ENCODE measurements at places on chromosomes 2 and 18.
A peak's percentile ranks its signal among the peaks of the same experiment; 100 is the strongest.

GRCh38 chr2:143075711-143076110 lies 53.5 kb upstream of the ARHGAP15 start:
- no peak for DNase-seq

DNA sequence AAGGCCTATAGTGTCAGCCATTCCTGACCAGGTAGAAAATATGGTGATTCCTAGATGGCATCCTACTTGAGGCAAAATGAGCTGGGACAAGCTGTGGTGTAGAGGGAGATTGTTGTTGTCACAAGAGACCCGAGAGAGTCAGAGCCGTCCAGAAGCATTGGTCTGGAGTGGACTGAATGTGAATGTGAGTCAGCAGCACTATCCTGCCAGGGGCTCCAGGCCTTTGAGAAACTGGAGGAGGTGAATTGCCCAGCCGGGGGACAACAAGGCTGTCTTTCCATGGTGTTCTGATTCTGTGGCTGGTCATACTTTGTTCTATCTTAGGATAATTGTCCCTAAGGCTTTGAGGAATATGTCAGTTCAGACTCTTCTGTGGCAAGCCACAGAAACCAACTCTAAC lies 29.4 kb upstream of the EIF2AK3 start:
- DNase-seq: no peak

DNA sequence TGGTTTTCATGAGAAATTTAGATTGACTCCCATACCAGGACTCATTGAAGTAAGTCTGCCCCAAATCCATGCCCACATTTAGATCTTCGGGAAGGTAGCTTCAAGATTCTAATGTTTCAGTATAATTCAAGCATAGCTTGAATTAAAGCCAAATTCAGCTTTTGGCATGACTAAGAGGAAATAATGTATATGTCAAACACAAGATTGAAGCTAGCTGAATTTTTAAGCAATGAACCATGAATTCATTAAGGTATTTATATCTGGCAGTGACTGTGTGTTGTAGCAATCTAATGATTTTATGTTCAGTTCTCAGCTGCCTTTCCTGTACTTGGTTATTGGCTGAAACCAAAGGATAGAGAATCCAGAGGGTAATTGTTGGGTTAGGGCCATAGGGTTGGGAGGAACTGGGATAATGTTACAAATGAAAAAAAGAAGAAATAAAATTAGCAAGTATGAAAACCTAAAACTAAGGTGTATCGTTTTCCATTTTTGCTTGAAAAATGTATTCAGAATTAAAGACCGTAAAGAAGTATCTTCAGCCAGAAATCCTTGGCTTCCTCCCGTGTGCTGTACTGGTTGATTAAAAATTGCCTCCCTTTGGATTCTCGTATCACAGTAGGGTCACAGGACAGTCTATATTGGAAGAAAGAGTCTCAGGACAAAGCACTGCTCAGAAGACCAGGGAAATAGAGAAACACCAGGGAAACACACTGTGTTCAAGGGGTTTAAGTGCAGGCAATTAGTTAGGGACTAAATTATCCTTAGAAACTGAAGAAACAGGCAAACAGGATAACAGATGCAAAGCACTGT lies 119.0 kb upstream of the FN1 start:
- no peak for DNase-seq

GRCh38 chr2:134836986-134837385 lies 1.4 kb upstream of the ACMSD start:
- no peak for DNase-seq

GRCh38 chr18:59272891-59273758 lies at the start of gene RAX:
TSS of gene RAX (minus strand) at chr18:59273454. CDS start at chr18:59273206, 248 bp downstream.
- DNase-seq: peak; percentile 47

DNA sequence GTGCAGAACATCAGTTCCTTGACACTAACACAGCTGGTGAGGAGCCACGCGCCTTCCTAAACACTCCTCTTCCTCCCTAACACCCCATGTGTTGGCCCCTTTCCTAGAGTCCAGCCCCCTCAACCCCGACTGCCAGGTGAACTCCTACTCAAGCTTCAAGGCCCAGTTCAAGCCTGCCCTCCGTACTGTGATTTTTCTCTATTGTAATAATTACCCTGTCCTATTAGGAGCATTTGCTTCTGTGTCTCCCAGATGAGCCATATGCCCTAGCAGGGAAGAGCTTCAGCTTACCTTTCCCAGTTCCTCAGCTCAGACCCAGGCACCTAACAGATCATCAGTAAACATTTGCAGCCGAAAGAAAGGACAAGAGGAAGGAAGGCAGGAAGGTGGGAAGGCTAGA lies 130.6 kb upstream of the SALL3 start:
- DNase-seq: no peak

DNA sequence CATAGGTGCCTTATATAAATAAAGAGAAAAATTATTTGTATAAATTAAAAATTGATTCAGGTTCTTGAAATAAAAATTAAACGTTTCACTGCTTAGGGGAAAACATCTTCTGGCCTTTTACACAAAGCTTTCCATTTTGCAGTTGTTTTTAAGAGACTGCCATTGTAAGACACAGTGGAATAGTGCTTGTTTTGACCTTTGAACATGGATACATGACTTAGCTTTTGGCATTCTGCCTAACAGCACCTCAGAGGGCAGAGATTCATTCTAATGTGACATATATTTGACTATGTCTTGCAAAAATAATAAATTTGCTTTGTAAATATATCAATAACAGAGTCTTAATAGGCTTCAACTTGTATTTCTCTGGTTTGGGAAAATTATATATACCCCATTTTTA lies 142.1 kb downstream of the SLC4A10 start:
- DNase-seq: no peak

DNA sequence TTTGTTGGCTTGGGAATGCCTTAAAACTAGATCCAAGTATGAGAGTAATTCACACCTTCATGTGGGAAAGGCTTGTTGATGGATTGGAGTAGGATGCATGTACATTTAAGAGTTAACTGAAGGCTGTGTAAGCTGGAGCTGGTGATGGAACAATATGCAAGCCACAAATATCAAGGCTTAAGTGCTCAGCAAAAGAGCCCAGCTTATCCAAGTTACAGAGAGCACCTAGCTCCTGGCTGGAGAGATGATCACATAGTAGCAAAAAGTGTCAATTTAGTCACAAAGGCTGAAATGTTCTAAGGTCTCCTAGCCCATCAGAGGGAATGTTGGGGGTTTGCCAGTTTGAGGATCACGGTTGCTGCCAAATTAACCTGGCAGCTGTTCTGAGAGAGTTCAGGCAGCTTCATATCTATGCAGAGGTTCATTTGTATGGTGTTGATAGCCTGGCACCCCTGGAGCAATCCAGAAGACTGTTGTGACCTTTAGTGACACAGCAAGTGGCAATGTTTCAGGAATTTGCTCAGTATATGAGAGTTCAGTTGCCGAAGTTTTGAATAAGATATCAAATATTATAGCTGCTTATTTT lies 228.2 kb downstream of the DOK6 start:
- DNase-seq: no peak

DNA sequence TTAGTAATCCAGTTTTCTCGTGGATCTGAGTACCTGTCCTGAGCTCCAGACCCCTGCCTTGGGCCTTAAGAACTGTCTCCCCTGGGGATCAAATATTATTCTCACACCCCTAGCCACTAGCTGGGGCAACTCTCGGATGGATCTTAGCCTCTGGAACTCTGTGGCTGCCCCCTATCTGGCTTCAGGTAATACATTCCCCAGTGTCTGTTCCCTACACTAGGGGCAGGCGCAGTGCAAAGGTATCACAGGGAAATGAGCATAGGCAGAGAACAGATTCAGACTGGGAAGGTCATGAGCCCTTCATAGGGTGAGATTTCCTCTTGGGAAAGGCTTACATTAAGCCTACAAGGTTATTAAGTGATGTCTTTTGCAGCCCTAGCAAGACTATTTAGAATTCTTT lies 11.2 kb upstream of the SIX2 start:
- DNase-seq: no peak

DNA sequence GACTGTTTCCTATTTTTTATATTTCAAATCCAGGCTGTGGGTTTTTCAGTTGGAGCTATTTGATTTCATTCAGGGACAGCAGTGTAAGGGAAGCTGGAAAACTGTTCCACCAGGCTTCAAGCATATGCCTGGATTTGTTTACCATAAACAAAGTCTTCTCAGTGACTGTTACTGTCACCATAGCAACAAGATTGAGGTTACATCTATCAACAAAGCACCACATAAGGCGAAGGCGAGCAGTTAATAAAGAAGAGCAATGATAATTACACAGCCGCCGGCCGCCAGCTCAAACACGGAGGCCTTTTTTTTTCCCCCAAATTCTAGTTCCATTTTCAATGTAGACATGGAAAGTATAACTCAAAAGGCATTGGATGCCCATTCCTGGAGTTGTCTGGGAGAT lies 553.7 kb upstream of the SYT4 start:
- no peak for DNase-seq

GRCh38 chr2:127044977-127045661 lies 61.8 kb downstream of the BIN1 start:
- DNase-seq: no peak

DNA sequence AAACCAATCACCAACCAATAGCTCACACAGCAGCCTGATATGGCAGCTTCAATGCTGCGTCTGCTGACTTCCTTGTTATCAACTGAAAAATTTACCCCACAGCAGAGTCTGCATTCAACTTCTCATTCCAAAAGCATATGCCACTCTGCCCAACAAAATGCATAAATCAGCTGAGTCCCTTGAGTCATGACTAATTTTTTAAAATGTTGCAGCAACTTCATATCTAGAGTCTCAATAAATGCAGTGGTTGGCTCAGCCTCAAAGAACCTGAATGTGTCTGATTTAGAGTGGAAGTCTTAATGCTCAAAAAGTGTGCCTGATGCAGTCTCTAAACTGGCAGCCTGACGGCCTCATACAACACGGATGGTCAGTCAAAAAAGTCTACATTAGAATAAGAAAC lies 46.5 kb downstream of the FARSB start:
- DNase-seq: no peak

- no peak for DNase-seq
These were observed 95.8 kb downstream of the TMEFF2 start for GRCh38 chr2:192098814-192099491.

- DNase-seq: peak; percentile 11
These were observed at the start of gene PROKR1 for GRCh38 chr2:68643011-68643873. TSS of gene PROKR1 (plus strand) at chr2:68643579. CDS start at chr2:68645822, 2,243 bp downstream.

DNA sequence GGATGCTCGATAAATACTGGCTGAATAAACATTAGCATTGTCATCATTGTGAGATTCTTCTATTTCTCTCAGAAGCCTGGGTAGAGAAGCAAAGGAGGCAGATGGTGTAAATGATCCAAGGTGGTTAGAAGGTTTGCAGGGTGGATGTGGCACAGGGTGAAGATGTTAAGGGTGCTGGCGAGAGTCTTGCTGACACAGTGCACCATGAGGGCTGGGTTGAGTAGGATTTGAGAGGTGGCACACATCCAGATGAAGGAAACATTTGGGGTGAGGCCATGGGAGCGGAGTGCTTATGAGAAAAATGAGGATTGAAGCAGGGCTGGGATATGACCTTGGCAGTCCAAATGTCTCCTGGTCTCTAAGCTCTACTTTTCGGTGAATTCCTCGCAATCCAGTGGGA lies 17.8 kb upstream of the CPO start:
- DNase-seq: no peak

DNA sequence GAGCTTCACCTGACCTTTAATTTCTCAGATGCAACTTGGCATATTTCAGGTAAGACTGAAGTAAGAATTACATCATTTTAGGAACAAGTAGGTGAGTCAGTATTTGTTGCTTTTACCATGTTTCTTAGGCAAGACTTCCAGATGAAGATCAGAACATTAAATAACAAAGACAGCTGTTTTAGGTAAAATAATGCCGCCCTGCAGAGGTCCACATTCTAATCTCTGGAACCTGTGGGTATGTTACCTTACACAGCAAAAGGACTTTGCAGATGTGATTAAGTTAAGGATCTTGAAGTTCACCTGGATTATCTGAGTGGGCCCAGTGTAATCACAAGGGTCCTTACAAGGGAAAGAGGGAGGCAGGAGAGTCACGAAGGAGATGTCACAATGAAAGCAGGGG lies 39.3 kb downstream of the ICOS start:
- no peak for DNase-seq
